ENCODE measurements at places on chromosomes 11 and 22. TPM values are rescaled to one million over a fixed set of nuclear protein-coding genes. Genes with fewer than 3 reads are reported as not detected.

DNA sequence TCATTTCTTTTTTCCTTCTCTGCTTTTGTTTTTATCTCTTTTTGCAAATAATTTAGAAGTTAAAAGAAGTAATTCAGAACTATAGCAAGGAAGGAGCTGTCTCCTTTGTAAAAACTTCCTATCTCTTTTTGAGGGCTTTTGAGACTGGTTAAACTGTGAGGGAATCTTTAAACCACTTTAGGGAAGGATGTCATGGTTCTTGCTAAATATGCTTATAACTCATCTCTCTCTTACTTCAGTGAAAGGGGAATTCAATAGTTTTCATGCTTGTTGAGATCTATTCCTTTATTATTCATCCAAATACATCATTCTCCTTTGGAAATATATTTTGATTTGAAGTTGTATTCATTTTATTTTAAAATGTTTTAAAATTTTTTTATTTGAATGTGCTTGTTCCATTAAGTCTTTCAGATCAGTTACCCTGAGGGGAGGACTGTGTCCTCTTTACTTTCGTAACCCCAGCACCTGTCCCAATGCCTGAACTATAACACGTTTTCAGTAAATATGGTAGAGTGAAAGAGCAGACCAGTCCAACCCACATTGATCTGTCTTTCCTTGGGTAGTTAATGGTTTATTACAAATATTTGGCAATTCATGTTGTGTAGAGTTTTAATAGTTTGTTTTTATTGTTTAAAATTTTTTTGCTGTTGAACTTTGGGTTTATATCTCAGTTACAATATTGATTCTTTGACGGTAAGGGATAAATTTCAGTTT, 27.5 kb downstream of the AMOTL1 start:
- DNase-seq, result no peak

DNA sequence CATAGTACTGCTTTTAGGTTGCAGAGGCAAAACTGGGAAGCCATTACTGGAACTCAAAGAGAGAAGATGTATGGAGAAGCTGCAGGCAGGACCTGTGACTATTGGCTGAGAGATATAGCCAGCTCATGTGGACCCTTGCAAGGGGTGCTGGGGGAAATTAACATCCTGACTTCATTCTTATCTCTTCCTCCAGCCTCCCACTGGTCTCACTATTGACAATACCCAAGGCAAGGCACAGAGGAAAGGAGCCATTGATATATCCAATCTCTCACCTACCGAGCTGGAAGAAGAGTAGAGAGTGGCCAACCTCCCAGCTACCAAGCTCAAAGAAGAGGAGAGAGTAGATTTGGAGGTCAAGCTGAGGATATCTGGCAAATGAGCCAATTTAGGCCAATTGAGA, 36.8 kb upstream of the ZBED5 start:
- DNase-seq, result no peak

DNA sequence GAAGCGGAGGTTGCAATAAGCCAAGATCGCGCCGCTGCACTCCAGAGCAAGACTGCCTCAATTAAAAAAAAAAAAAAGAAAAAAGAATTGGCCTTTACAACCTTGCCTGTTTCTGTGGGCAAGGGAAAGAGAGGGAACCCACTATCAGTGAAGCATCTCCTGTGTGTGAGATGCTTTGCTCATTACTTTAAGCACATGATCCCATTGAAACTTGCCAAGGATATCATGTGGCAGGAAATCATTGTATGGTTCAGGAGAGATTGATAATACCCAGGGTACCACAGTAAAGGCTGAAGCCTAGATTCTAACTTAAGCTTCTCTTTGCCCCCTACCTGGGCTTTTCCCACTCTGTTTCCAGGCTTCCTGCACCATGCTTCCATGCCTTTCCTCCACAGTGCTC, 3.6 kb downstream of the LDLRAD3 start:
- no peak for DNase-seq

DNA sequence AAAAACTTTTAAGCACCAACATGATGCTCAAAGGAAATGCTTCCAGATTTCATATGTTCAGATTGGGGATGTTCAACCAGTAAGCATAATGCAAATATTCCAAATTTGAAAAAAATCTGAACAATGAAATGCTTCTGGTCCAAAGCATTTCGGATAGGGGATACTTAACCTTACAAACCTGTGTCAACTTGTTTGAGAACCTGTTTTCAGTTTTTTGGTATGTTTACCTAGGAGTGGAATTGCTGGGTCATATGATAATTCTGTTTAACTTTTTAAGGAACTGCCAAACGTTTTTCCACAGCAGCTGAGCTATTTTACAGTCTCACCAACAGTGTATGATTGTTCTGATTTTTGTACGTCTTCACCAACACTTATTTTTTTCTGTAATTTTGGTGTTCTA, 23.7 kb downstream of the FAR1 start:
- DNase-seq, result no peak

DNA sequence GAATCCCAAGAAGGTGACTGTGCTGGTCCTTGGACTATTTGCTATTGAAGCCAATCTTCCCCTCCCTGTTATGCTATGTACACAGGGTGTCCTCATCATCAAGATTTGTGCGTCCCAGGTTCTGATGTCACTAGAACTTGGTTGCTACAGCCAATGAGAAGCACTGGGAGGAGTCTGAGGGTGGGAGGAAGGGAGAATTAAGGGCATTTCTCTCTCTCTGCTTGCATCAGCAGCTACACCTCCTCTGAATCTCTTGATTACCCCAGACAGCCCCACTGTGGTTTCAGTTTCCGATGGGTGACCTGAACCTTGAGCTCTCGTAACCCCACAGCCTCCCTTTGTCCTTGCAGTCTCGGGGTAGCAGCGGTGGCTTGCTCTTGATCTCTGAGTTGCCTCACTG, 212.4 kb upstream of the SESN3 start:
- DNase-seq, result no peak

DNA sequence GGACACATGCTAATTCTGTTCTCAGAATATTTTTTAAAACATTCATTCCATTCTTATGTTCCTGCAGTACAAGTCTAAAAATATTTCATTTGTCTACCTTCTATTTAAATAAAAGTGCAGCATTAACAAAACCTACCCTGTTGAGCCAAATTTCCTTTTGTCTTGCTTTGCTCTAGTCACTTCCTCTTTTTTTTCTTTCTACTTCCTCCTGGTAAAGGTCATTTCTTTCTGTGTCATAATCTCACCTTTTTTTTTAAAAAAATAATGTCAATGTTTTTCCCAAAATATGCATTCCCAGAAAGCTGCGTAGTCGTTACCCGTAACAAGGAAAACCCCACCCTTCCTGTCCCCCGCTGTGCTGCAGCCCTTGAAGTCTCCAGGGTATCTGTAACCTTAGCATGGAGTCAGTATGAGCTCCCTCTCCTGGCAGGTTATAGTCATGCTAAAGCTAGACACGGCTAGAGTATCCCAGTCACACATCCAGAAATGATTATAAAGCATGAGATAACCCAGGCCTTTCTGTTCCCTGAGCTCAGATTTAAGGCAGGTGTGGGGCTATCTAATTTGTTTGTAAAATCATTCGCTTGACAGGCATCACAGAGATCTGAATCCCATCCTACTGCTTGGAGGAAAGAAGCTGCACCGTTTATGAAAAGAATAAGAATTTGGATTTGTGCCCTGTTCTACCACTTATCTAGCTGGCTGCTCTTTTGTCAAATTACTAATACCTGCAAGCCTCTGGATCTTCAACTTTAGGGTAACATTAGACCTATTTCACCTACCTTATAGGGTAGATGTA, 51.1 kb upstream of the EED start:
- no peak for DNase-seq

DNA sequence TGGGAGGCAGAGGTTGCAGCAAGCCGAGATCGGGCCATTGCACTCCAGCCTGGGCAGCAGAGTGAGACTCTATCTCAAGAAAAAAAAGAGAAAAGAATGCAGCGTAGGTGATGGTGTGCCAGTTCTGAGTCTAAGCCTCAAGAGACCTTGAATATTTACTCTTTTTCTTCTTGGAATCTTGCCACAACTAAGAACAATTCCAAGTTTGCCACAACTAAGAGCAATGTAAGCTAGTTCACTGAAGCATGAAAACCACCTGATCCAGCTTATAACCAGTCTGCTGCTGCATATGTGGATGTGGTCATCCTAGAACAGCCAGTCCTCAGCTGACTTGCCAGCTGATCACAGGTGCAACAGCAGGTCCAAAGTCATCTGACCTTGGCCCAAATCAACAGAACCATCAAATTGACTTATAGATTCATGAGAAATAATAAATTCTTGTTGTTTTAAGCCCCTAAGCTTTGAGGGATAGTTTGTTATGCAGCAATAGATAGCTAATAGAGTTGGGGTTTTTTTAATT, 25.4 kb upstream of the SEZ6L start:
- no peak for DNase-seq

- DNase-seq, result no peak
These were observed 18.1 kb upstream of the MRTFA start for GRCh38 chr22:40654522-40655167.

- DNase-seq, result no peak
These were observed 312.9 kb downstream of the MN1 start for GRCh38 chr22:27488456-27489177.

DNA sequence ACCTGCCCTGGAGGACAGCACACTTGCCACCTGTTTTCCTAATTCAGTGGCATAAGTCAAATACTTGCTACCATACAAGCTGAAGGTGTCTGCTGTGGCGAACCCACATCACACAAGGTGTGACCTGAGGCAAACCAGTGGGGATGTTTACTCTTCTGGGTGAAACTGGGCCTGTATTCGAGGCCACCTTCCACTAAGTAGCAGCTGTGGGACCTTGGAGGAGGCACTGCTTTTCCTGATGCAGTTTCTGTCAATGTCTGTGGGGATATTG, 927.4 kb downstream of the BRD1 start:
- no peak for DNase-seq

- DNase-seq, result no peak
These were observed 3.9 kb downstream of the LTBP3 start for GRCh38 chr11:65554057-65554818.

GRCh38 chr11:124583781-124584180, 14.0 kb downstream of the OR8A1 start:
- no peak for DNase-seq

DNA sequence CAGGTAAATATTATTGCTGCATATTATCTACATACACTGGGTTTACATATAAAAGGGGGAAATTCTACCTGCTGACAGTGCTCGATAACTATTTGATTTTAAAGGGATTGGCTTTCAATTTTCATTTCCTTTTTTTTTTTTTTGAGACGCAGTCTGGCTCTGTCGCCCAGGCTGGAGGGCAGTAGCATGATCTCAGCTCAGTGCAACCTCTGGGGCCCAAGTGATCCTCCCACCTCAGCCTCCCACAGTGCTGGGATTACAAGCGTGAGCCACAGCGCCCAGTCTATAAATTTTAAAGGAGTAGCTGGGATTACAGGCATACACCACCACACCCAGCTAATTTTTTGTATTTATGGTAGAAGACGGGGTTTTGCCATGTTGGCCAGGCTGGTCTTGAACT, 3.2 kb upstream of the PCF11 start:
- DNase-seq, result no peak

DNA sequence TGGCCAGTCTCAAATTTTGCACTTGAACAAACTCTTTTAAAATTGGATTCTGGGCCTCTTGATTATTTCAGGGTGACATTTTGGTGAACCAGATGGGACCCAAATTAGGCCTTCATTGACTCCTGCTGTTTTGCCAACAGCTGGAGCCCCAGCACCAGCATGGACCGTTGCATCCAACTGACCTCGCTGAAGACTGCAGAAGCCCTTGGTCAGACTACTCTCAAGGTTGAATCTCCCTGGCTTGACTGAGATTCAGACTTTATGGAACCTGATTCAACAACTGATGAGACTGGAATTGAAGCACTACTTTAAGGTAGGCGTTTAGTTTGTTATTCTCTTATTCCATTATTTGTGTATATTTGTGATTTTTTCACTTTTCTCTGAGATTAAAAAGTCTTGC, 41.7 kb downstream of the NARS2 start:
- no peak for DNase-seq

DNA sequence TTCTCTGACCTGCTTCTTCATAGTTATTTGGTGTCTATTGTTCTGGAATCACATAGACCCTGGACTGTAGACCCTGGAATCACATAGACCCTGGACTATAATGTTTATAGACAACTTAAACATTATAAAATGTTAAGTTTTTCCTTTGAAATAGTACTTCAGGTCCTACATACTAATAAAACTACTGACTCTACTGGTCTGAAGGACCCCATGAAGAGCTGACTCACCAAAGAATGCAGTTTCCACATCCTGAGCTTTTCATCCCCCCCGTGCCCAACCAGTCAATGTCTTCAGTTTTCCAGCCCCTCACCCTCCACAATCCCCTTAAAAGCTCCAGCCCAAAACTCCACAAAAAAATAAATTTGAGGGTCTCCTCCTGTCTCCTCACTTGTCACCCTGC, 6.6 kb upstream of the PLEKHA7 start:
- DNase-seq, result no peak

GRCh38 chr11:10807493-10808234, 1.1 kb downstream of the EIF4G2 start:
- no peak for DNase-seq

GRCh38 chr22:45322873-45323525, 13.3 kb downstream of the FAM118A start:
- no peak for DNase-seq

DNA sequence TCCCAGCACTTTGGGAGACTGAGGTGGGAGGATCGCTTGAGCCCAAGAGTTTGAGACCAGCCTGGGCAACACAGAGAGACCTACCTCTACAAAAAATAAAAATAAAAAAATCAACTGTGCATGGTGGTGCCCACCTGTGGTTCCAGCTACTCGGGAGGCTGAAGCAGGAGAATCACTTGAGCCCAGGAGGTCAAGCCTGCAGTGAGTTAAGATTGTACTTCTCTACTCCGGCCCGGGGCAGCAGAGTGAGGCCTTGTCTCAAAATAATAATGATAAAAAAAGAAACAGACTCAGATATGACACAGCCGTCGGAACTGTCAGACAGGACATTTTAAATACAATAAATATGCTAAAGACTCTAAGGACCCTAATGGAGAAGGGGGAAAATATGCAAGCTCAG, 18.4 kb downstream of the ASCL2 start:
- no peak for DNase-seq

- DNase-seq, result no peak
These were observed 32.1 kb downstream of the SERPIND1 start for GRCh38 chr22:20805972-20806471.

Gene FREY1
- polyA plus RNA-seq, result 0.32 TPM

Gene NRIP3
- polyA plus RNA-seq, result 0.96 TPM

Gene RASL10A
- 0.26 TPM for polyA plus RNA-seq

Gene TMEM135
- 40.5 TPM for polyA plus RNA-seq

Gene TNNI2
- polyA plus RNA-seq, result 0.42 TPM

Gene OR51B6
- not detected for polyA plus RNA-seq

Gene NXPE4
- polyA plus RNA-seq, result not detected

Gene FAM83F
- polyA plus RNA-seq, result 1.6 TPM

Gene CSTF3
- 62.1 TPM for polyA plus RNA-seq

Gene LRRC75B
- polyA plus RNA-seq, result 32.7 TPM

Gene FGF3
- not detected for polyA plus RNA-seq

Gene OR10G7
- not detected for polyA plus RNA-seq

Gene TEX12
- polyA plus RNA-seq, result 0.11 TPM

Gene CDC42BPG
- polyA plus RNA-seq, result 5.1 TPM

Gene RAB39A
- polyA plus RNA-seq, result 0.87 TPM
